GM12864 (cell line): ENCODE measurements at places on chromosomes 13 and 19.
A peak's percentile ranks its signal among the peaks of the same experiment; 100 is the strongest.

- no peak for DNase-seq
Measured at GRCh38 chr19:15072930-15073647, 8.9 kb upstream of the OR1I1 start.

DNA sequence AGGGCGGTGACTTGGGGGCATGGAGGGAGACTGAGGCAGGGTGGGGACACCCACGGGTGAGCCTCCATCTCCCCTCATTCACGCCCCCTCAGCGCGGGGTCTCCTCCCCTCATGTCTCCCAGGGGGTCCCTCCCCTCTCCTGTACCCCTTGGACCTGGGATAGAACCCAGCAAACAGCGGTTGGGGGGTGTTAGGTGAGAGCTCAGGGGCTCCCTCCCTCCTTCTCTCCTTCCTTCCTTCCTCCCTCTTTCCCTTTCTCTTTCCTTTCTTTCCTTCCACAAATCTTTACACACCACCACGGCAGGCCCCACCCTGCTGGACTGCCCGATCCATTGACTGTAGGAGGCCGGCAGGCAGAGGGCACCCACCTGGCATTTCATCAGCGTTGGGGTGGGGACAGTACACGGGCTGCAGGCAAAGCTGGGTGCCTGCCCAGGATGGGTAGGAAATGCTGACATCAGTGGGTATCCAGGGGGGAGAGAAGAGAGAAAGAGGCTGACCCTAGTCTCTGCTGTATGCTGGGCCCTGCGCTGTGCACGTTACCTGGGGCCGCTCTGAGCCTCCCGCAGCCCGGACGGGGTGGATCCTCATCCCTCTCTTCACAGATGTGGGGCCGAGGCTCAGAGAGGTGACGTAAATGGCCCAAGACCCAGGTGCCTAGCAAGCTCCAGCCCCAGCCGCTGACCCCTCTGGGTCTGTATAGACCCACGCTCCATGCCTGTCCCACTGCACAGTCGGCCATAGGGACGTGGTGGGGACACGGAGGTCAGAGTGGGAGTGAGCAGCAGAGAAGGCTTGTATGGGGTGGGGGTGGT is 3.5 kb downstream of the SSC5D start:
- DNase-seq, result no peak

DNA sequence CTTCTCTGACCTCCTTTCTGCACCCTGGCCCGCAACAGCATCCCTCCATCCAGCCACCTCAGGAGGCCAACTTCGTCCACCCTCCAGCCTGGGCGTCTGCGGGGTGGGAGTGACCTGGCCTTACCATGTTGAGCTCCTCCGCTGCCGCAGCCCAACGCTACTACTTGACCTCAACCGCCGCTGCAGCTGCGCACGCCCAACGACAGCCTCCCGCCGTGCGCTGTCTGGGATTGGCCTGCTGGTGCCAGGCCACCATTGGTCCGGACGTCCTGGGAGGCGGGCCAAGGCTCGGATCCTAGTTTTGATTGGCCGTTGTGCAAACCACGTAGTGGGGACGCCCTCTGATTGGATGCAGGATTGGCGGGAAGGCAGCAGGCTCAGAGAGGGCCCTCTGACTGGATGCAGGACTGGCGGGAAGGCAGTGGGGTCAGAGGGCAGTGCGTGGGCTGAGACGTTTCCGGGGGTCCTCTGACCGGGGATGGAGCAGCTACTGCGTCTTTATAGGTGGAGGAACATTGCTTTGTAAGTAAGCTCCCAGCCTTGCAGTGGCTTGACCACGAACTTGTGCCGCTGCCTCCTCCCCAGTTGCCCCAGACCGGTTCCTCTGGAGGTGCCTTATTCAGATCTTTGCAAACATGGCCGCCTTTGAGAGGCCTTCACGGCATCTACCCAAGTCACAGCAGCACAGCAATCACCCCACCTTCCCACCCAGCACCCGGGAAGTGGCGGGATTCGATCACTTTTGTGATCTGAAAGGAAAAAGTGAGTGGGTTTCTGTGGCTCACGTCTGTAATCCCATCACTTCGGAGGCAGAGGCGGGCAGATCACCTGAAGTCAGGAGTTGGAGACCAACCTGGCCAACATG is at the start of gene TUBA3C:
Gene TUBA3C, minus strand, starts transcription at position 204 of the 865 bp plus-strand sequence. Its CDS starts 77 bp downstream, at position 127.
- no peak for DNase-seq

DNA sequence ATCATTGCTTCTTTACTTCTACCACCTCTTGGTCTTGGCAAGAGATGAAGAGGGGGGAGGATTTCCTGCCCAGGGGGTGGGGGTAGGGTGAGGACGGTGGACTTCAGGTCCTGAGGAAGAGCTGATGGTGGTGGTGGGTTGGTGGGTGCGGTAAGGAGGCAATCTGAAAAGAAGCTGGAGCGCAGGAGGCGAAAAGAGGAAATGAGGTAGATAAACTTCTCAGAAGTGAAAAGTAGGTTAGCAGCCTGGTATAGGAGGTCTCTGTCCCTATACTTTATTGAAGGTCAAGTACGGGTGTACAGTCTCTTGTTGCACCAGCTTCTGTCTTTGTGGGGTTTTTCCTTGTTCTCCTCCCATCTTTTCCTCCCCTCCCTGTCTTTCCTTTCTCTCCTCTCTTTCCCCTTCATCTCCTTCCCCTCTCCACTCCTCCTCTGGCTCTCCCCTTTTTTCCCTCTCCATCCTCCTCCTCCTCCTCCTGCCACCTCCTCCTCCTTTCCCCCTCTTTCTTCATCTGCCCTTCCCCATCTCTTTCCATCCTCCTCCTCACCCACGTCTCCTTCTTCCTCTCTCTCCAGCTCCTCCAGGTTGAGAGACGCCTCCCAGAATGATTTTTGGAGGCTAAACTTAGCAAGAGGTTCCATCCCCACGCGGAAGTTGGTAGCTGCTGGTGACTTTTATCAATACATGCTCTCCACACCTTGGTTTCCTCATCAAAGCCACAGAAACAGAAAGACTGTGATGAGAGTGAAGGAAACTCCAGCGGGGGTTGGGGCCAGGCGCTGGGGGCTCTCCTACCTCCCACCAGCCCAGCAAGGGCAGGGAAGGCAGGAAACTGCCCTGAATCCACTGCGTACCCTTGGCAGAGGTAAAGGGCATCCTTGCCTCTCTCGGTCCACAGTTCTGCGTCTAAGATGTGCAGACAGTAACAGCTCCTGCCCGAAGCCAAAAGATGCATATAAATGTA is 15.3 kb downstream of the TNFSF14 start:
- DNase-seq, result no peak

- no peak for DNase-seq
Measured at GRCh38 chr19:484494-484893, 11.8 kb upstream of the MADCAM1 start.

DNA sequence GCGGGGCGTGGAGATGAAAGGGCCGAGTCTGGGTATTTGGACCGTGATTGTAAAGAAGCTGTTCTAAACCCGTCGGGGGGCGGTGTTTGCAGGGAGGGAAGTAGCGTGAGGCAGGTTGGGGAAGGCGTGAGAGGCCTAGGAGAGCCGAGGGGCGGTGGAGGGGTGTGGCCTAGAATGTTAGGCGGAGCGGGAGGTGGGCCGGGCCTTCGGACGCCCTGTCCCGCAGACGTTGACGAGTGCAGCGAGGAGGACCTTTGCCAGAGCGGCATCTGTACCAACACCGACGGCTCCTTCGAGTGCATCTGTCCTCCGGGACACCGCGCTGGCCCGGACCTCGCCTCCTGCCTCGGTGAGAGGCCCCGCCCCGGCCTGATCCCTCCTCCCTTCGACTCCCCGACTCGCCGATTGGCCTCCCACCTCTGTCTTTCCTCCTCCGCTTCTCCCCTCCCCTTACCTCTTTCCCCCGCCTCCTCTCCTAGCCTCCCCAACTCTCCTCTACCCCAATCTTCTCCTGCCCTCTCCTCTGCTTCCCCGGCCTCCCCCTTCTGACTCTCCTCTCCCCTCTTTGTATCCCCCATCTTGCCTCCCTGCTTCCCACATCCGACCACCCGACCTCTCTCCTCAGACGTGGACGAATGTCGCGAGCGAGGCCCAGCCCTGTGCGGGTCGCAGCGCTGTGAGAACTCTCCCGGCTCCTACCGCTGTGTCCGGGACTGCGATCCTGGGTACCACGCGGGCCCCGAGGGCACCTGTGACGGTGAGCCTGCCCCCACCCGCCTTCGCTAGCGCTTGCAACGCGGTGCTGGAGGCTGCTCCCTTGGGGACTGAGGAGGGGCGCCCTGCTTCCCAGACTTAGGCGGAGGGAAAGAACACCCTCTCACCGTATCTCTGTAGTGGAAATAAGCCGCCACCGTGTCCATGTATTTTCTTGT is 12.8 kb downstream of the LTBP4 start:
- DNase-seq, result peak; percentile 62

GRCh38 chr13:42893214-42893671 is 98.8 kb downstream of the EPSTI1 start:
- no peak for DNase-seq

- DNase-seq, result no peak
Measured at GRCh38 chr19:30209617-30210600, 162.3 kb upstream of the ZNF536 start.

- no peak for DNase-seq
Measured at GRCh38 chr19:4380254-4380727, 20.1 kb downstream of the SH3GL1 start.

DNA sequence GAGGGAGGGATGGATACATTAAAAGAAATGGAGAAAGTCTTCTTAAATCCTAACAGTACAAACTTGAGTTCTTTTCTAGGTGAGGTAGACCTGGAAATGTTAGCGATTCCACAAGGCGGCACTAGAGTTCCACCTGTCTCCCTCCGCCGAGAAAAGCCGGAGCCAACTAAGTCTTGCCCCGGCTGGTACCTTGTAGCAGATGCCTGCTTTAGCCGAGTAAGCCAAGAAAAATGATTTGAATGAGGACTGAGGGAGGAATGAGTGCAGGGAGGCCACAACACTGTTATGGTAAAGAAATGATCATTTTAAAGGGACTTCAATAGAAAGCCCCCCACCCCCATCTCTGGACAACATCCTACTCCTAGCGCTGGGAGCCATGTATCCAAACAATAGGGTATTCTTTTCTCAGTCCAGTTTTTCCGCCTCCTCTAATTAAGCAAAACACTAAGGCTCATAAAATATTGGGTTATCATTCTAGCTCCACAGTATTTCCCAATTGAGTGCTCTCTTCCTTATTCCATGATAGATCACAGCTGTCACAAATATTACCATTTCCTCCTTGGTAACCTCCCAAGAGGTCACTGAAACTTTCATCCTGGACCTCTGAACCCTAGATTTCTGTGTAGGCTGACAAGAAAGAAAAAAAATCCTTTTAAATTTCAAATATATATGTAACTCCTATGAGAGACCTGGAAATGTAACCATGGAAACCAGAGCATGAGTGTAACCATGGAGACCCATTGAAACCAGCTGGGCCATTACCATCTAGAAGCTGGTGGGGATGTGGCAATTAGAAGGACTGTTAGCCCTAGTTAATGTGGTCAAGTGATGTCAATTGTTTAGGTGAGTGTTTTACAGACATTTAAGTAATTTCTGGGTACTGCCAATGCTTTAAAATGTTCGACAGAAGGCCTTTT is 58.3 kb downstream of the GPALPP1 start:
- DNase-seq, result peak; percentile 29
